ENCODE measurements at places on chromosomes 1 and 21.
A peak's percentile ranks its signal among the peaks of the same experiment; 100 is the strongest.

GRCh38 chr1:246091477-246091876, 415.6 kb downstream of the SMYD3 start:
- H3K4me3 ChIP-seq, result no peak overlapping the region
- no peaks in the 10 kb centered on the region for H3K4me1 ChIP-seq
- no peaks in the 10 kb centered on the region for H3K36me3 ChIP-seq
- H3K27ac ChIP-seq, result no peak overlapping the region
- DNase-seq, result no peak
- no peaks in the 10 kb centered on the region for H3K27me3 ChIP-seq

DNA sequence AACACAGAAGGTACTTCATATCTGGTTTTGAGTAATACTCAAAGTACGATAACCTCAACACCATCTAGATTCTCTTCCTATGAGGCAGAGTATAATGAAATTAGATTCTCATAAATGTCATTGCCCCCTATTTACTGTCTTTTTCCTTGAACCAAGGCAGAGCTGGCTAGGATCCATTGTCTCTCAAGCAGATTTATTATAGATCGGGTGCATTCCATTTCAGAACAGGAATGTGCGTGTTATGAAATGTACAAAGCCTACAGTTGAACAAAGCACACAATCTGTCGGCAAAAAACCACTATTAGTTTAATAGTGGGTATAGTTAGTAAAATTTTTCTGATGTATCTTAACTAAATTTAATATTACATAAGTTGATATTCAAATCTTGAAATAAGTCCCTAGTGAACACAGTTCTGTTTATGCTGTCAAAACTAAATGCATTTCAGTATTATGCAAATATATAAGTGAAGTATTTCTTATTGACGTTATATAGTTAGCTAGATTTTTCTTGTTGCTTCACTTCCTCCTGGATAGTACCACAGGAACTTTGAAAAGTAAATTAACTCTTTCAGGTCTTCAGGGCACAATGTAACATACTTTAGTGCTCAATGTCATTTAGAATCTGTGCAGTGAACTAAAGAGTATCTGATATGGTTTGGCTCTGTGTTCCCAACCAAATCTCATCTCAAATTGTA, 92.1 kb downstream of the DDAH1 start:
- no peak overlapping the region for H3K4me3 ChIP-seq
- peaks cover 8% of the 10 kb centered on the region for H3K4me1 ChIP-seq
- no peaks in the 10 kb centered on the region for H3K36me3 ChIP-seq
- DNase-seq, result no peak

DNA sequence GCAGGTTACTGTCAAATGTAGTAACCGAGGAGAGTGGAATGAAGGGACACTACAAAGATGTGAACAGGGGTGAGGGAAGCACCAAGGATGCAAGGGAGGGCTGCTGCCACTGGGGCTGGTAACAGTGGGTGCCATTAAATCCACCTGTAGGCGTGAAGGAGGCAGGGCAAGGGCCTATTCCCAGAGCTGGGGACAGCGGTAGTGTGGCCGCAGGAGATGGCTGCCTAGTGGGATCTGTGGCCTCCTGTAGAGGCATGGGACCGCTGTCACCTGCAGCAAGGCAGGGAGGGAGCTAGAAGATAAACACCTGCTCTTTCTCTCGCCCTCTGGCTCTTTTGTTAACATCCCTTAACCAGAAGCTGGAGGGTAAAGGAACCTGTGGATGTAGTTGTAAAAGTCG, 80.5 kb upstream of the CNIH3 start:
- no peaks in the 10 kb centered on the region for H3K36me3 ChIP-seq
- H3K27me3 ChIP-seq, result no peaks in the 10 kb centered on the region
- H3K4me3 ChIP-seq, result no peak overlapping the region
- no peak overlapping the region for H3K27ac ChIP-seq
- no peaks in the 10 kb centered on the region for H3K4me1 ChIP-seq
- no peak for DNase-seq

GRCh38 chr21:42299324-42300044, 15.7 kb downstream of the TFF3 start:
- H3K36me3 ChIP-seq, result peaks cover 1% of the 10 kb centered on the region
- no peak overlapping the region for H3K4me3 ChIP-seq
- H3K27ac ChIP-seq, result peak overlapping the region; percentile 11

- no peak for DNase-seq
- H3K4me3 ChIP-seq, result no peak overlapping the region
- H3K27ac ChIP-seq, result no peak overlapping the region
- peaks cover 36% of the 10 kb centered on the region for H3K36me3 ChIP-seq
- no peaks in the 10 kb centered on the region for H3K27me3 ChIP-seq
Observed at GRCh38 chr1:9871707-9872425, 38.2 kb downstream of the CTNNBIP1 start.

GRCh38 chr1:206021008-206021625, 2.6 kb downstream of the CTSE start:
- H3K27me3 ChIP-seq, result no peaks in the 10 kb centered on the region
- no peak for DNase-seq
- no peaks in the 10 kb centered on the region for H3K4me1 ChIP-seq
- H3K36me3 ChIP-seq, result no peaks in the 10 kb centered on the region
- H3K4me3 ChIP-seq, result no peak overlapping the region

DNA sequence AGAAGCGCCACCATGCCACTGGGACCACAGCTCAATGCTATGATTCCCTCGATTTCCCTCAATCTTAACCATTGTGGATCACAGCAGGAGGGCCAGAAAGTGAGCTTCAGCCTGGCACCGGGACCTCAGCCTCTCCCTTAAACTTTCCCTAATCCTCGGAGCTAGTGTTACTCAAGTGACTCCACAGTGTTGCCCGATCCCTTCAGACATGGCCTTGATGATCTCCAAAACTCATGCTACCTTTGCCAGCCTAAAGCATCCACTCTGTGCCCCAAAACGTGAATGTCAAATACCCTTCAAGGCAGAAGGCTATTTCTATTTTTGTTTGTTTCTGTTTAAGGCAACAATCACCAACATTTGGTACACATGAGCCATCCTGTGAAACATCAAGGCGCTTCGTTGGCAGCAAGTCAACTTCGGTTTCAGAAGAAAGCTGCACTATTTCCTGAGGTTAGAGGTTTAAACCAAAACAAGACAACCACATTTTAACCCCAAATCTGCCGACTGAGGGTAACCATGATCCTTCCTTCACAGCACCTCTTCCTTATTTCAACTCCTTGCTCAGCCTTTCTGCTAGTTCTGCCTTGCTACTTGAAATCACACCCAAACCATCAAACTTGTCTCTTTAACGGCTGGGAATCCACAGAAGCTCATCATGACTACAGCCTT, 94.4 kb upstream of the KRTAP19-8 start:
- H3K27me3 ChIP-seq, result no peaks in the 10 kb centered on the region
- H3K4me3 ChIP-seq, result no peak overlapping the region
- no peak for DNase-seq
- H3K4me1 ChIP-seq, result peaks cover 5% of the 10 kb centered on the region

GRCh38 chr1:61743716-61744580, 1.7 kb downstream of the PATJ start:
- no peaks in the 10 kb centered on the region for H3K36me3 ChIP-seq
- peak overlapping the region; percentile 82 for H3K4me3 ChIP-seq
- peak overlapping the region; percentile 96 for H3K27ac ChIP-seq
- no peaks in the 10 kb centered on the region for H3K27me3 ChIP-seq

DNA sequence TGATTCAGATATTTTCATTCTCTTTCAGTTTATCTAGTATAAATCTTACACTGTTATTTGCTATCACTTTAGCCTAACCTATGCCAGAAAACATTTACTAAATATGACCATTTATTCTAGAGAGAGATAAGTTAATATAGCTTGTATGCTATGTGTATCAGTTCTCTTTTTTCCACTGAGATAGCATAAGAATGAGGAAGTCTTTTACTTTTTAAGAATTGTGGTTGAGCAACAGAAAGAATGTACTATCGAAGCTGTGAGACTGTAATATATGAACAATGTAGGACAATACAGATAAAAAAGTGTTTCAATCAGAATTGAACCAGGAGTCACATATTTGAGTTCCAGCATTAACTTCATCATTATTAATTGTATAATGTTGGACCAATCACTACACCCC, 479.9 kb upstream of the PLXNA2 start:
- H3K27me3 ChIP-seq, result no peaks in the 10 kb centered on the region
- no peak overlapping the region for H3K4me3 ChIP-seq
- no peaks in the 10 kb centered on the region for H3K36me3 ChIP-seq
- H3K27ac ChIP-seq, result no peak overlapping the region
- H3K4me1 ChIP-seq, result no peaks in the 10 kb centered on the region
- DNase-seq, result no peak

GRCh38 chr1:236240675-236241074, 41.1 kb downstream of the ERO1B start:
- no peaks in the 10 kb centered on the region for H3K4me1 ChIP-seq
- H3K4me3 ChIP-seq, result no peak overlapping the region
- DNase-seq, result no peak
- no peak overlapping the region for H3K27ac ChIP-seq
- H3K36me3 ChIP-seq, result no peaks in the 10 kb centered on the region
- H3K27me3 ChIP-seq, result no peaks in the 10 kb centered on the region

DNA sequence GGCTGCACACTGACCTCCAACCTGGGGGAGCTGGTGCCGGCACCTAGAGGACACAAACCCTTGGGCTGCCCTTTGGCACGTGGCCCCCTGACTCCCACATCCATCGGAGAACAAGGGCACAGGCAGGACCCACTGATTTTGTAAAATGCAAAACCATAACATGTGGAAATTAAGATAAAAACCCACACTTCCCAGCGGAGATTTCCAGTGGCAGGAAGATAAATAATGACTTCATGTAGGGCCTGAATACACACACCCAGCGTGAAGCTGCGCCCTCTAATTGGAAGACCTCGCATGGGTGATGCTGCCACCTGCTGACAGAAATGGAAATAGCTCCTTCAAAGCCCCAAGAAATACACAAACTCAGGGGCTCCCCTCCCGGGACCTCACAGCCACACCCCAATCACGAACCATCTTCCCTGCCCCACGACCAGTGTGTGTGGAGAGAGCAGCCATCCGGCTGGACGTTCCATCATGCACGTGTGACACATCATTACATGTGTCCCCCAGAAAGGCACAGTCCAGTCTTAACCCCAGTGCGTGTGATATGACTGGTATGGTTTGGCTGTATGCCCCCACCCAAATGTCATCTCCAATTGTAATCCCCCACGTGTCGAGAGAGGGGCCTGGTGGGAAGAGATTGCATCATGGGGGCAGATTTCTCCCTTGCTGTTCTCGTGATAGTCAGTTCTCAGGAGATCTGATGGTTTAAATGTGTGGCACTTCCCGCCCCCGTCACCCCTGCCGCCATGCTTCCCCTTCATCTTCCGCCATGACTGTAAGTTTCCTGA, 5.7 kb upstream of the TPRG1L start:
- no peak for DNase-seq
- H3K36me3 ChIP-seq, result no peaks in the 10 kb centered on the region
- no peak overlapping the region for H3K4me3 ChIP-seq

GRCh38 chr1:222754366-222755139, 17.6 kb downstream of the FAM177B start:
- no peaks in the 10 kb centered on the region for H3K36me3 ChIP-seq
- H3K4me1 ChIP-seq, result no peaks in the 10 kb centered on the region
- no peak overlapping the region for H3K4me3 ChIP-seq
- no peak overlapping the region for H3K27ac ChIP-seq
- DNase-seq, result peak; percentile 70
- no peaks in the 10 kb centered on the region for H3K27me3 ChIP-seq

DNA sequence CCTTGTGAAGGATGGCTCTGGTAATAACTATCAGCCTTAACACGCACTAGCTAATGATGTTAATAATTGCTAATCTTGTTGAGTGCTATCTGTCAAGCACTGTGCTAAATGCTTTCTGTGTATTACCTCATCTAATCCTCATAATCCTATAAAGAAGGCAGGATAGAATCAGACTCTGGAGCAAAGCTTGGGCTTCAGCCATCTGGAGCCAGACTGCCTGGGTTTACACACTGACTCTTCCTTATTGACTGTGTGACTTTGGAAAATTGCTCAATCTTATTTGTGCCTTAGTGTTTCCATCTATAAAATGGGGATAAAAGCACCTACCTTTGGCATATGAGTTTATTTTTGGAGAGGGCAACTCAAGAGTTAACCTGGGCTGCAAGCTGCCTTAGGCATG, 216.1 kb downstream of the NUF2 start:
- H3K27me3 ChIP-seq, result no peaks in the 10 kb centered on the region
- no peak overlapping the region for H3K4me3 ChIP-seq
- no peaks in the 10 kb centered on the region for H3K36me3 ChIP-seq
- no peak overlapping the region for H3K27ac ChIP-seq

GRCh38 chr1:166383635-166384346, 217.0 kb upstream of the FAM78B start:
- H3K4me3 ChIP-seq, result no peak overlapping the region
- H3K27me3 ChIP-seq, result no peaks in the 10 kb centered on the region

- no peaks in the 10 kb centered on the region for H3K36me3 ChIP-seq
- no peak overlapping the region for H3K4me3 ChIP-seq
- DNase-seq, result no peak
Observed at GRCh38 chr1:221832151-221832550, 90.3 kb upstream of the DUSP10 start.

DNA sequence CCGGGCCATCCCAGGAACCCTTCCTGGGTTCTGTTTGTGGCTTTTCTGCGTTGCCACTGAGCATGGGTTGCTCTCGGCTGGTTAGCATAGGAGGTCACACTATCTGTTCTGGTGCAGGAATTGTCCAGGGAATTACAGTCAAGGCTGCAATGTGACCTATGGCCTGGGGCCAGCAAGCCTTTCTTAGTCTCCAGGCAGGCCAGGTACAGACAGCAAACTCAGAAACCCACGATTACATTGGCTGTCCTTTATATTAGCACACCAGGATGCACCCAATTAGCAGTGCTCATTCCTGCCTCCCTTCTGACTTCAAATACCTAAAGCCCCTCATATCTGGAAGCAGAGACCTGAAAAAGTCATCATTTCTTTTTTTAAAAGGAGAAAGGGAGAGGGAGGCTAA, 55.2 kb downstream of the CD247 start:
- no peak for DNase-seq
- no peak overlapping the region for H3K4me3 ChIP-seq
- no peak overlapping the region for H3K27ac ChIP-seq
- H3K27me3 ChIP-seq, result no peaks in the 10 kb centered on the region
- H3K36me3 ChIP-seq, result no peaks in the 10 kb centered on the region
- H3K4me1 ChIP-seq, result no peaks in the 10 kb centered on the region

DNA sequence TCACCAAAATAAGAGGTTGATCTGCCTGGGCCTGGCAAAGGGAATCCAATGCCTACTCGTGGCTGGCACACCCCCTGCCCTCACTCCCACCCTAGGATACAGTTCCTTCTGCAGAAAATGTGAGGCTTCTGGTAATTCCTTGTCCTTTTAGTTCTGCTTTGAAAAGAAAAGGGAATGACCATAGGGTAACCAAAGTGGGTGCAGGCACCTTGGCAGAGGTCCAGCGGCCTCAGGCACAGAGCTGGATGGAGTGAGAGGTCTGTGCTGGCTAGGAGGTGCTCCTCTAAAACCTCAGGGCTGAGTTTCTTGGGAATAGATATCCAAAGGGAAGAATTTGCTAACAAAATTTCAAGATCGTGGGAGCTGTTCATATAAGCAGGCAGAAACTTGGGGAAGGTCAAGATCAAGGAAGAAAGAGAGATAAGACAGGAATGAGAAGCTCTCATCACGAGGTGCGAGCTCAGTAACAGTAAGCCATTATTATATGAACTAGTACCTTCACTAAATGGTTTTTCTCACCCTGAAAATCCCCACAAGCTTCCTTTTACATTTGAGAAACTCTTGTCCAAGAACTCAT, 293.1 kb upstream of the LYPLAL1 start:
- no peaks in the 10 kb centered on the region for H3K4me1 ChIP-seq
- H3K27ac ChIP-seq, result no peak overlapping the region
- no peak overlapping the region for H3K4me3 ChIP-seq
- H3K27me3 ChIP-seq, result no peaks in the 10 kb centered on the region

Measured in upper lobe of right lung (tissue), 1 donor.